ENCODE measurements at places on chromosomes 7 and 10.

DNA sequence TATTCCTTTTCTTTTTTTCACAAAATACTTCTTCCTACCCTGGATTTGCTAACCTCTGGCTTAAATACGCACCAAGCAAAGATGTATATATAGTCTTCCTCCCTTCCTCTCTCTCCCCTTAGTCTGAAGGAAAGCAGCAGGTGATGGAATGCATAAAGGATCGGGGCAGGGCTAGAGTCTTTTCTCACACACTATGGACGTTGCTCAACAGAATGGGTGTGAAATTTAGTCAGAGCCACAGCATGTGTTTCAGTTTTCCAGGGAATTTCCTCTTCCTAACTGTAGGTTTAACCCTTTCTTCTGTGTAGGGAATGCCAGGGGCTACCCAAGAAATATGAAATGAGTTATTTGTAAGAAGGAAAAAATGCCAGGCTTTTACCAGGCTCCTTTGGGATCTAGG is 71.4 kb upstream of the NFKB2 start:
- no peak for DNase-seq

DNA sequence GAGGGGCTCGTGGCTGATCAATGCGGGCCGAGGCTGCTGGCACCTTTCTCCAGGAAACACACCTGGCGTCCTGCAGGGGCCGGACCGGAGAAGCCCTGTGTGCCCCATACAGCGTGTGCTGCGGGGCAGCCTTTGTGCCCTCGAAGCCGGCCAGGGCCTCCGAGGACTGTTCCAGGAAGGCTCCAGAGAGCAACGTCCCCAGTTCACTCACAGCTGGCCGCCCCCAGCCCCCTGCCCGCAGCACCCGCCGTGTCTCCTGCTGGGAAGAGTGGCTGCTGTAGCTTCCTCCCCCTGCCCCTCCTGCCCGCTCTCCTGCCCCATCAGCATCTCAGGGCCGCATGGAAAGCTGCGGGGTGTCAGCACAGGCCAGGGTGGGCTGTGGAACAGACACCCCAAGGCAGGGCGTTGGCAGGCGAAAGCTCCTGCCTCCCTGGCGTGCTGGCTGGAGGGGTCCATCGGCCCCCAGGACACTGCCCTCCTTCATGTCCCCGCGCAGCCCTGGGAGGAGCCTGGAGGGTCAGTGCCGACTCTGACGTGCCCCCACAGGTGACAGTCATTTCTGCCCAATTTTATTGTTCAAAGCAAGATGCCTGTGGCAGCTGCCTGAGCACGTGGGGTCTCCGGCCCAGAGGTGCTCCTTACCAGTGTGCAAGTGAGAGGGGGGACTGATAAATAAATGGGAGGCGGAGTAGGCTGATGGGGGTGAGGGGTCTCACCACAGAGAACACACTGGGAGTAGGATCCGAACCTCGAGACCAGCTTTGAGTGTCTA is 95.8 kb upstream of the DIP2C start:
- DNase-seq: no peak

- DNase-seq: peak; percentile 30
These were observed 70.3 kb upstream of the KMT2E start for GRCh38 chr7:104943502-104944343.

GRCh38 chr10:129030603-129030895 is 436.5 kb upstream of the MGMT start:
- DNase-seq: no peak

DNA sequence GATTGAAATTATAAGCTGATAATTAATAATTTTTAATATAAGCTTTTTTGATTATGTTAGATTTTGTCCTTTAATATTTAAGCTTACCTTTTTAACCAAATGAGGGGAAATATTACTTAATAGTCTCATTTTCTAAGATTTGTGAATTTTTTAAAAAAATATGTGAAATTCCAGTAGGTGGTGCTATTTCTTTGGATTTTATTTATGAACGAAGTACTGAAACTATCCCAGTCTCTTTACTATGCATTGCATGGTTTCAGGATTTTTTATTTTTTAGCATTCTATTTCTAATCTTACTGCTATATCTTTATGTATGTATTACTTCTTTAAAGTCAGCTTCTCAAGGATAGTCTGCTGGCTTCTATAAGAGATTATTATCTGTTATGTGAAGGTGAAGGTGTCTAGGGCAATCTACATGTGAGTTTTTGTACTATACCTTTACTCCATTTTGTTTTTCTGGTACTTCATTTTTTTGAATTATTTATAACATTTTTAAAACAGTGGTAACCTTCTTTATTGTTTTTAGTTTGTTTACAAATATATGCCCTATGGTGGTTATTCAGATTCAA is 78.3 kb downstream of the ATRNL1 start:
- DNase-seq: no peak
